ENCODE measurements at places on chromosomes 1 and 21. TPM values are rescaled to one million over a fixed set of nuclear protein-coding genes. Genes with fewer than 3 reads are reported as not detected.

TFF1 gene
- total RNA-seq = not detected

FCRL6 gene
- not detected for total RNA-seq

SPRR2A gene
- not detected for total RNA-seq

C8A gene
- not detected for total RNA-seq

LRRC7 gene
- total RNA-seq = not detected

PALMD gene
- total RNA-seq = 0.37 TPM

PADI4 gene
- total RNA-seq = not detected

LINGO4 gene
- not detected for total RNA-seq

WDR64 gene
- not detected for total RNA-seq

LCE3D gene
- total RNA-seq = not detected

B3GALT2 gene
- total RNA-seq = not detected

SYCP1 gene
- total RNA-seq = not detected

TMEM269 gene
- total RNA-seq = not detected

NPR1 gene
- 6.3 TPM for total RNA-seq

LMO4 gene
- total RNA-seq = 90.9 TPM

ALX3 gene
- total RNA-seq = not detected

All from subcutaneous preadipocyte (primary cell).